Osteocyte (in vitro differentiated cells): ENCODE measurements at places on chromosomes 12 and 14. TPM values are rescaled to one million over a fixed set of nuclear protein-coding genes. Genes with fewer than 3 reads are reported as not detected.
A peak's percentile ranks its signal among the peaks of the same experiment; 100 is the strongest.

- no peak for DNase-seq
These were observed 2.8 kb upstream of the DCN start for GRCh38 chr12:91185421-91185820.

DNA sequence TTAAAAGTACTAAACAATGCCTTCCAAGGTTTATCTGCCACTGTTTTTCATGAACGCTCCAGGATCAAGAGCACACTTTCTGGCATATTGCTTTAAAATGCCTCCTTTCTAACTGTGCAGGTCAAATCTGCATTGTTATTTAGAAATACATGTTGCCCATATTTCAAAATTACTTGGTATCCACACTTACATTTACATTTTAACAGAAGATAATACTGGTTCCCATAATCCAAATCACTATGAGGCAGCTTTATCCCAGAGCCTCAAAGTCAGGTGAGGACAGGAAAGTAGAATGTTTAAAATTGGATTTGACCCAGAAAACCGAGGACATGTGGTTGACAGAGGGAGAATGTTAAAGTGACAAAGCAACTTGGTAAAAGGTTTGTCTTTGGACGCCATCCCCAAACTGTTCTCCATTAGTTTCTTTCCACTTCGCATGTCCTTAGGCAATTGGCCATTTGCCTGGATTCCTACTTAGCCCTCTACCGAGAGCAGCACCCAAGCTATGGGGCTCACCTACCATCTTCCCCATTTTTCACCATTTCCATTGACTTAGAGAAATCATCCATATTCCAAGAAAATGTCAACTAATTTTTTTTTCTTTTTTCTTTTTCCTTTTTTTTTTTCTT is 353.0 kb downstream of the PAWR start:
- no peak for DNase-seq

- no peak for DNase-seq
These were observed 48.4 kb downstream of the MYRFL start for GRCh38 chr12:69873429-69873828.

The CLEC1B gene
- not detected in 2 replicates for total RNA-seq

The LGR5 gene
- 55.8 and 56.4 TPM in 2 replicates for total RNA-seq

The SLC25A21 gene
- total RNA-seq, result 0.56 and 1.2 TPM in 2 replicates

DNA sequence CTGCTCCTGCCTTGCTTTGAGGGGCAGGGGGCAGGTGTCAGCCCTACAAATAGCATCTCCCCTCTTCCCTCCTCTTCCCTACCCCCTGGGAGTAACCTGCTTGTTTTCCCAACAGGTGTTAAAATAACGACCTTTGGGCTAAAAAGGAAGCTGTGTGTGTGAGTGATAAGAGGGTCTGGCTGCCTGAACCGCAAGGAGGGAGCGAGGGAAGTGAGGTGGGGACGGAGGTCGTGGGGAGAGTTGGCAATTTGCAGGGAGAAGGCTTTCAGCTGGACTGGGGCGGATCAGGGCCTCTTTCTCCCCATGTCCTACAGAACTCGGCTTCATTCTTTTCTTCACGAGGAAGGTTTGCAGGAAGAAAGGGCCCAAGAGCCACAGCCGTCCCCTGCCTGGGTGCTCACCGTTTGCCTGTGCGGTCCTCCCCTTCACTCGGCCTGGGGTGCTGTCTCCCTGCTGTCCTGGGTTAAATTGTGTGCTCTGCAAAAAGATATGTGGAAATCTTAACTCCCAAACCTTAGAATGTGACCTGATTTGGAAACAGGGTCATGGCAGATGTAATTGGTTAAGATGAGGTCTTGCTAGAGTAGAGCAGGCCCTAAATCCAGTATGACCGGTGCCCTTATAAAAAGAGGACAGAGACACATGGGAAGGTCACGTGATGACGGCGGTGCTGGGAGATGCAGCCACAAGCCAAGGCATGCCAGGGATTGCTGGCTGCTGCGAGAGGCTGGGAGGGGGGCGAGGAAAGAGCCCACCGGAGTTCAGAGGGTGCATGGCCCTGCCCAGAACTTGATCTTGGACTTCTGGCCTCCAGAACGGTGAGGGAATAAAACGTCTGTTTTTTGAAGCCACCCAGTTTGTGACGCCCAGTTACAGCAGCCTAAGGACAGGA is 38.7 kb upstream of the NCOR2 start:
- DNase-seq, result no peak

The CLEC7A gene
- total RNA-seq, result not detected in 2 replicates

DNA sequence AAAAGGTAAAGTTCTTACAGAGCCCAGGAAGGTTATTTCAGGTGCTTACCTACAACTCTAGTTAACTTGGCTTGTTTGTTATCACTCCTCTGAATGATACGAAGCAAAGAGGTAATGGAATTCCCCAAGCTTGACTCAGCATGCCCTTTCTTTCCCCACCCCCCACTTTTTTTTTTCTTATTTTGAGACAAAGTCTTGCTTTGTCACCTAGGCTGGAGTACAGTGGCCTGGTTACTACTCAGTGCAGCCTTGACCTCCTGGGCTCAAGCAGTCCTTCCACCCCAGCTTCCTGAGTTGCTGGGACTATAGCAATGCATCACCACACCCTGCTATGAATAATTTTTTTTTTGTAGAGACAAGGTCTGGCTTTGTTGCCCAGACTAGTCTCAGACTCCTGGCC is 17.1 kb upstream of the YBX3 start:
- DNase-seq, result no peak

The P2RX7 gene
- total RNA-seq, result 0.08 and 0.30 TPM in 2 replicates

The GYS2 gene
- 0.10 TPM in 1 of 2 replicates, not detected in the other for total RNA-seq

The MARCHF9 gene
- total RNA-seq, result 19.2 and 21.1 TPM in 2 replicates

DNA sequence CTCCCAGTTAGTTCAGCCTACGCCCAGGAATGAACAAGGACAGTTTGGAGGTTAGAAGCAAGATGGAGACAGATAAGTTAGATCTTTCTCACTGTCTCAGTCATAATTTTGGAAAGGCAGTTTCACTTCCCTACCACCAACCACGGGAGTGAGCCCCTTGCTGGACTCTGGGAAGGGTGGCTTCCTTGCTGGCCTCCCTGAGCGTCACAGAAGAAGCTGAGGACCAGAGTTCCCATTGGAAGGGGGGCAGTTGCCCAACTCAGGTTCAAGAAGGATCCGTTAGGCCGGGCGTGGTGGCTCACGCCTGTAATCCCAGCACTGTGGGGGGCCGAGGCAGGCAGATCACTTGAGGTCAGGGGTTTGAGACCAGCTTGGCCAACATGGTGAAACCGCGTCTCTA is 106.2 kb upstream of the MAX start:
- no peak for DNase-seq

GRCh38 chr12:61514016-61514415 is 746.2 kb upstream of the USP15 start:
- no peak for DNase-seq

The NYNRIN gene
- total RNA-seq, result 39.6 and 40.2 TPM in 2 replicates

- no peak for DNase-seq
These were observed 19.7 kb downstream of the SPTB start for GRCh38 chr14:64860039-64860438.

The GRIP1 gene
- total RNA-seq, result 4.6 and 9.1 TPM in 2 replicates

GRCh38 chr14:32381869-32382268 is 52.8 kb downstream of the AKAP6 start:
- no peak for DNase-seq

The ZFHX2 gene
- 3.8 and 5.7 TPM in 2 replicates for total RNA-seq

The SERPINA10 gene
- total RNA-seq, result not detected in 2 replicates

DNA sequence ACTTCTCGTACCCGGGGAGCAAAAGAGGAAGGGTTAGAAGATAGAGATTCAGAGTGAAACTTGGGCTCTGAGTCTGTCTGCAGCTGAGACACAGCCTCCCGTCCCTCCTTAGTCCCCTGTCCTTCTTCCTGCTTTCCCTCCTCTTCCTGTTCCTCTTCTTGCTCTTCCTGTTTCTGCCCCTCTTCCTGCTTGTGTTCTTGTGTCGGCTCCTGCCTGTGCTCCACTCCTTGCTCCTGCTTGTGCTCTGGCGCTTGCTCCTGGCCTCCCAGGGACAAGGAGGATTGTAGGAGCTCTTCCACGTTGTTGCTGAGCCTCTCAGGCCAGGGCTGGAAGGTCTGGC is 3.0 kb downstream of the ACRBP start:
- no peak for DNase-seq

- no peak for DNase-seq
These were observed 35.3 kb downstream of the ETV6 start for GRCh38 chr12:11684811-11685210.

The GNG2 gene
- 3.9 and 4.1 TPM in 2 replicates for total RNA-seq

DNA sequence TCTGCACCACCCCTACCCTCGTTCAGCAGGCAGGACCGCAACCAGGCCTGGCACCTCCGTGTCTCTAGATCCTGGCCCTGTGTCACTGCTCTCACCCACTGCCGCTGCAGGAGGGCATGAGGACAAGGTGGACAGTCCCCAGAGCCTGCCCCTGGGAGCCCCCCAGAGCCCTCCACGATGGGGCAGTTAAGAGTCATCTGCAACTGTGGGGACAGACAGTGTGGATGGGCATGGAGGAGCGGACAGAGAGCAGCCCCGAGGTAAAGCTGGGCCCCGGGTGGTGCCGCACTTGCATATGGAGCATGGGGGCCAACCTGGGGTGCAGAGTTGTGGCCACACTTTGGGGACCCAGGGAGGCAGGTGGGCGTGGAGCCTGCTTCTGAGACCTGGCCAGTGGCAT is 905.1 kb upstream of the USP15 start:
- DNase-seq, result no peak

The LRFN5 gene
- total RNA-seq, result 0.16 TPM in 1 of 2 replicates, not detected in the other

The ANKS1B gene
- 0.29 and 0.70 TPM in 2 replicates for total RNA-seq

- no peak for DNase-seq
These were observed 19.3 kb downstream of the TAS2R50 start for GRCh38 chr12:10967409-10967808.

The OTOGL gene
- total RNA-seq, result 0.19 and 0.21 TPM in 2 replicates

The DPPA3 gene
- not detected in 2 replicates for total RNA-seq

GRCh38 chr14:100384819-100385813 is 62.0 kb downstream of the SLC25A47 start:
- DNase-seq, result no peak

GRCh38 chr12:6507102-6507998 is 13.4 kb downstream of the NCAPD2 start:
- DNase-seq, result no peak

GRCh38 chr12:91264178-91264577 is 81.6 kb upstream of the DCN start:
- no peak for DNase-seq

DNA sequence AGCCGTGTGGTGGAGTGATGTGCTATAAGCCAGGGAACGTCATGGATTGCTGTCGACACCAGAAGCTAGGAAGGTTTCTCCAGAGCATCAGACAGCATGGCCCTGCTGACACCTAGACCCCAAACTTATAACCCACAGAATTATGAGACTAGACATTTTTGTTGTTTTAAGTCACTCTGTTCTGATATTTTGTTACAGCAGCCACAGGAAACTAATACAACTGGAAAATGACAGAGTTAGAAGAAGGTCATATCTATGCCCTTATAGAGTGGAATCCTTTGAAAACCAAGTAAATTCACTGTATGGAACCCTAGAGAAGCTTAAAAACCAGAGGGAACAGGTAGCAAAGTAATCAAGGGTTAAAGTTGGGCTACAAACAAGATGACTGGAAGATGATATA is 42.5 kb downstream of the SPTLC2 start:
- no peak for DNase-seq

The AKAP3 gene
- total RNA-seq, result 0.97 and 1.1 TPM in 2 replicates

DNA sequence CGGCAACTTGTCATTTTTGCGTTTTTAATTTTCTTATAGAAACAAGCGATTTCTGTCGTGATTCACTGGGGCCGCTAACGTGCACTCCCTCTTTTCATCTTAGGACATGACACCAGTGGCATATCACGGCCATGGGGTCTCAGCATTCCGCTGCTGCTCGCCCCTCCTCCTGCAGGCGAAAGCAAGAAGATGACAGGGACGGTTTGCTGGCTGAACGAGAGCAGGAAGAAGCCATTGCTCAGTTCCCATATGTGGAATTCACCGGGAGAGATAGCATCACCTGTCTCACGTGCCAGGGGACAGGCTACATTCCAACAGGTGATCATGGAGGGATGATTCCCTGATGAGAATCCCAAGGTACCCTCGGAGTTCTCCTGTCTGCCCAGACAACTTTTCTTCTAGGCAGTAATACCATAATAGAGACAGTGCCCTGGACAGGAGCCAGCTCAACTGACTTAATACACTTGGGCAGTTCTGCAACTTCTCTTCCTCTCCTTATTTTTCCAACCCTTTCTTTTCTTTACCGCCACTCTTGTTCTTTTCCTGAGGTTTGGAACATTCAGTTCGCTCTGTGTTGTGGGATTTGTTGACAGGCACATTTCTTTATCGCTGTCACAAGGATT is 821 bp downstream of the TMEM106C start:
- DNase-seq, result no peak

DNA sequence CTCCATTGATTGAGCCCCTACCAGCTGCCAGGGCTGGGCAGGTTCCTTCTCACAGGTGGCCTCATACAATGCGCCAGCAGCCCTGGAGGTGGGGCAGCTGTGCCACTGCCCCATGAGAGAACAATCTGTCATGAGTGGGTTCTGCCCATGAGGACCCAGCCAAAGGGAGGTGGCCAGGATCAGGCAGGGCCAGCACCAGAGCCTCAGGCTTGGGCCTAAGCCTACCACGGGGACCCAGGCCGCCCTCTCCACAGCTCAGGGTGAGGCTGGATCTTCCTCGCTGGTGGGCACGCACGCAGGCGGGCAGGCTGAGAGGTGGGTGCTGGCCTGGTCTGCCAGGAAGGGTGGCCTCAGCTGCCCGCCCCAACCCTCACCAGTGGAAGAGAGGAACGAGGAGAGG is 110.7 kb downstream of the KIF26A start:
- DNase-seq, result peak; percentile 82

DNA sequence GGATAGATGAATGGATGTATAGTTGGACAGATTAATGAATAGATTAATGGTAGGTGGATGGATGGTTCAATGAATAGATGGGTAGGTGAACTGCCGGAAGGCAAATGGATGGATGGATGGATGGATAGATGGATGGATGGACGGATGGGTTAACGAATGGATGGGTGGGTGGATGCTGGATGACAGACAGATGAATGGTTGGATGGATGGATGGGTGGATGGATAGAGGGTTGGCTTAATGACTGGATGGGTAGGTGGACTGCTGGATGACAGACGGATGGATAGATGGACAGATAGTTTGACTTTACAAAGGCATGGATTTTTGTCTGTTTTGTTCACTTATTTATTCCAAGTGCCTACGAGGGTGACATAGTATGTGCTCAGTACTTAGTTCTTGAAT is 64.4 kb downstream of the WSCD2 start:
- DNase-seq, result no peak

The IFI27 gene
- 1.5 and 2.6 TPM in 2 replicates for total RNA-seq

The SDR39U1 gene
- 53.9 and 54.6 TPM in 2 replicates for total RNA-seq

DNA sequence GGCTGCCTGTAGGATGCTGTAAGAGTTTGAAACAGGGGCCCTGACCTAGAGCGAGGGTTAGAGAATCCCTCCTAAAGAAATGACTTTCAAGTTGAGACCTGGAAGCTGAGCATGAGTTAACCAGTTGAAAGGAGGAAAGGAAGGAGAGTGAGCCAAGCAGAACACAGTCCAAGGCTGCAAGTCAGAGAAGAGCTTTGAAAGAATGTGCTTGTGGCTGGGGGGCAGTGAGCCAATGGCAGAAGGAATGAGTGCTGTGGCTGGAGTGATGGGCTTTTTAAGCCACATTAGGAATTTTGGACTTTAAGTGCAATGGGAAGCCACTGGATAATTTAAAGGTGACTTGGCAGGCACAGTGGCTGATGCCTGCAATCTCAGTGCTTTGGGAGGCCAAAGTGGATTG is 18.1 kb downstream of the CDKN1B start:
- DNase-seq, result no peak
